ENCODE measurements at places on chromosomes 12 and 14. TPM values are rescaled to one million over a fixed set of nuclear protein-coding genes. Genes with fewer than 3 reads are reported as not detected.

The KLHL33 gene
- polyA plus RNA-seq, result 0.16 TPM

The PZP gene
- polyA plus RNA-seq, result 3.2 TPM

The SERPINA3 gene
- polyA plus RNA-seq, result 1.1 TPM

The C1S gene
- 9.1 TPM for polyA plus RNA-seq

The HSP90AA1 gene
- polyA plus RNA-seq, result 3,871 TPM

The TMEM229B gene
- polyA plus RNA-seq, result 2.0 TPM

The KRT3 gene
- polyA plus RNA-seq, result not detected

The KRT71 gene
- not detected for polyA plus RNA-seq

The IL31 gene
- polyA plus RNA-seq, result not detected

The LRRC9 gene
- 4.7 TPM for polyA plus RNA-seq

The PTGER2 gene
- not detected for polyA plus RNA-seq

The ARMH4 gene
- polyA plus RNA-seq, result 177 TPM

The GLS2 gene
- polyA plus RNA-seq, result 18.7 TPM

The CHD8 gene
- polyA plus RNA-seq, result 38.8 TPM

The POTEM gene
- polyA plus RNA-seq, result not detected
